Stimulated activated CD8-positive, alpha-beta memory T cell treated with anti-CD3 and anti-CD28 coated beads, Interleukin-7, amount 100 ng/mL, for 24 hours (primary cell): ENCODE measurements at places on chromosomes 7 and 10.

DNA sequence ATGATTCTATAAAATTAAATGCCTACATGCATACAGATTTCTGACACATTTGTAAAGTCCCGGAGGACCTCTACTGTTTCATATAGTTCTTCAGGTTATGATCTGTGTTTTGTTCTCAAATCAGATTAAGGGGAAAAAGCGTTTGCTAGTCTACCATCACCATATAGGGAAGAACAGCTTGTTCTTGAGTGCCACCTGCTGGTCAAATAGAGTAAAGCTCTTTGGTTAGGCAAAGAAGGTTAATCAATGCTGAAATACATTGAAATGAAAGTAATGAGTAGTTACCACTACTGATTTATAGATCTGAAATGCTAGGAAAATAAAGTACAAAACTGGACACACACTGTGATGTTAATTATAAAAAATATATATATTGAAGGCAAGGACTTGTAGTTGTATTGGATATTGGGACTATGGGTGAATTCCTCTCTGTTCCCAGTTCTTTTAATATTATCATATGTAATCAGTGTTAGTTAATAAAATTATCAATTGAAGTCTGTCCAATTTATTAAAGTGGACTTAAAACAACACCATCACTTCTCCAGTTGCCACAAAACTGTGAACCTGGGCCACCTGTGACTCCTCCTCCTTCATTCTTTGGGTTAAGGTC lies 72.6 kb upstream of the PDLIM1 start:
- no peak for DNase-seq

DNA sequence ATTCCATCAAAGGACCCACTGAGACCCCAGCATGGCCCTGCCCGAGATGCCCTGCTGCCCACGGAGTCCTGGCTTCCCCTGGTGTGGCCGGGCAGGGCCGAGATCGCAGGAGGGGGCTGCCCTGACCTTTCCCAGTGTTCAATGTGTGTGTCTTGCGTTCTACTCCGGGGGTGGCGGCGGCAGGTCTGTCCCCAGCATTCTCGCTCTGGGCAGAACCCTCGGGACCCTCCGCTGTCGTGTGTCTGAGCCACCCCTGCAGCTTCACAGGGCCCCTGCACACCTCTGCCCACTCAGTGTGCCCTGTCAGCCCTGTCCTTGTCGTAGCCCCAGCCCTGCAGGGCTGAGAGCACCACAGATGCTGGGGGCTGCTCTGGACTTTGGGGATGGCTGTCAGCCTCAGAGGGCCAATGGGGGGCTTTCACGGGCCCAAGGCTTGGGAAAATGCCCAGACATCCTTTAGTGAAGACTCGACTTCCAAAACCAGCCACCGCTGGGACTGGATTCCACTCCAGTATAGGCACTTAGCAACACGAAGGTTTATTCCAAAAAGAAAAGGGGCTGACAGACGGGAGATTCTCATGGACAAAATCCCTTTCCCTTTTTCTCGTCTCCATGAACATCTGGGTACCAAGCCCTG lies 30.0 kb upstream of the KNDC1 start:
- DNase-seq, result no peak

DNA sequence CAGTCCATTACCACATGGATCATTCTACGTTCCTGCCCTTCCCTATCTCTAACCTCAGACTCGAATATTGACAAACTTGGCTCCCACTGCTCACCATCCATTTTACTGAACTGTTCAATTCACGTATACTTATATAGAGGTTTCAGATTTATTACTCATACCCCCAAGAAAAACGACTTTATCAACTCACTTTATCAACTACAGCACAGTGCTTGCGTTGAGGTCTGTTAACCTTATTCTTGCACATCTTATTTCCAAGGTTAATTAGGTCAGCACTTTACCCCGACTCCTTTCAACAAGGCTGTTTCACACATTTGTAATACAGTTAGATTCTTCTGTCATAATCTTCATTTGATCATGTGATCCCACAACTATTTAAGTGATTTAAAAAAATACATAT lies 162.3 kb upstream of the AHR start:
- DNase-seq, result no peak

DNA sequence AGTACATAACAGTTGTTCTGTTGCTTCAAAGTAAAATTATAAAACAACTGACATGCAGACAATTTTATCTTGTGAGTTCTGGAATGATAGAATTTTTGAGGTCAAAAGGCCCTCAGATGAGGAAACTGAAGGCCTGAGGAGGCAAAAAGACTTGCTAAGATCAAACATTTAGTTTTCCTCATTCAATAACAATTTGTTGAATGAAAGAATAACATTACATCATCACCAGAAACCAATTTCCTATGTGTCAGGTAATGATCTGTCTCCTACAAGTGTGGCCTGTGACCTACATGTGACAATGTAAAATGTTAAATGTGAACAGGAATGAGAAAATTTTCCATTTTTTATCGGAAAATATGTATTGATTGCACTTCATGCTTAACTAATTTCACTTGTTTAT lies 16.6 kb upstream of the ASB4 start:
- no peak for DNase-seq

- DNase-seq, result no peak
Measured at GRCh38 chr10:75547391-75548298, 116.2 kb downstream of the LRMDA start.

GRCh38 chr7:134685250-134685649 lies 38.6 kb downstream of the BPGM start:
- no peak for DNase-seq

- DNase-seq, result no peak
Measured at GRCh38 chr10:30169342-30169741, 110.0 kb upstream of the JCAD start.

DNA sequence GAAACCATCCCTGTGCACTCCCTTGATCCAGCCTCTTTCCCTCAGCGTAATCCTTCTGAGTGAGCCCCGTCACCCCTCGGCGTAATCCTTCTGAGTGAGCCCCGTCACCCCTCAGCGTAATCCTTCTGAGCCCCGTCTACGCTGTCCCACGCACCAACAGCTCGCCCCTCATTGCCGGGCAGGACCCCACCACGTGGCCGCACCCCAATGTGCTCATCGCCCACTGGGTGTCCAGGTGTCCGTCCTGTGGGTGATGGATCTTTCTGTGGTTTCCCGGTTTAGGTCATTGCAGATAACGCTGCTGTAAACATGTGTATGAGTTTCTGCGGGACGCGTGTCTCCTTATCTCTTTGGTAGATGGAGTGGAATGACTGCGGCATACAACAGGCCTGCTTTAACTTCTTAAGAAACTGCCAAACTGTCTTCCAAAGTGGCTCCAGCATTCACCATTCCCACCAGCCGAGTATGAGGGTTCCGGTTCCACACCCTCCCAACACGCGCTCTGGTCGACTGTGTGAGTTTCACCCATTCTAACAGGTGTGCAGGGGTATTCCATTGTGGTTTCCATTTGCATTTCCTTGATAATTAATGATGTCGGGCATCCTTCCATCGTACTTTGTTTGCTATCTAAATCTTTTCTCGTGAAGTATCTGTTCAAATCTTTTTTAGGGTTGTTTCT lies 42.1 kb upstream of the NKX6-2 start:
- DNase-seq, result no peak

DNA sequence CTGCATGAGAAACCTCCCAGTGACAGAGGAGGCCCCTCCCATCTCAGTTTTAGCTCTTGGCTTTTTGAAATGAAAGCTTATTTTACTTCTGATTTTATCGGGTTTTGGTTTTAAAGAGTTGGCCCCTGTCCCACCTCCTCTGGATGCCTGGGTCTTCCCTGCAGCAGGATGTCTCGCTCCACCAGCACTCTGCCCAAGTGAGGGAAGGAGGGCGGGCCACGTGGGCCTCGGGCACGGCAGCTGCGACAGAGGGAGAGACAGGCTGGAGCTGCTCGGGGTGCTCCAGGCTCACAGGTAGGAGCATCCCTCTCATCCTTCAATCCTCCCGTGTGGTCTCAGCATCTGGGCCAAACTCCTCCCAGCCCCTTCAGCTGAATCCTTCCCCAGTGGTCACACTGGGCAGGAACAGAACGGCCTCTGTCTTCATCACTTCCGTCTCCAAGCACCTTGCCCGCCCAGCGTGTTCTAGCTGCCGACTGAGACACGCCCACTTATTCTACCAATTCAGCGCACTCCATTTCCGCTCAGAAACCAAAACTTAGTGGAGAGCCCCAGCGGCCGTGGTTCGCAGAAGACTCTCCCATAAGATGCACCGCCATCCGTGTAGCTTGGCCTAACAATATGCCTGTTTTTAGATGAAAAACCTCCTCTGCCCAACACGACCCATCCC lies 222.9 kb downstream of the GLRX3 start:
- no peak for DNase-seq

GRCh38 chr10:3516923-3517255 lies 268.1 kb downstream of the KLF6 start:
- no peak for DNase-seq

- no peak for DNase-seq
Measured at GRCh38 chr10:127926455-127926854, 19.6 kb downstream of the PTPRE start.

- DNase-seq, result no peak
Measured at GRCh38 chr7:141355032-141355431, 196.2 kb upstream of the AGK start.

DNA sequence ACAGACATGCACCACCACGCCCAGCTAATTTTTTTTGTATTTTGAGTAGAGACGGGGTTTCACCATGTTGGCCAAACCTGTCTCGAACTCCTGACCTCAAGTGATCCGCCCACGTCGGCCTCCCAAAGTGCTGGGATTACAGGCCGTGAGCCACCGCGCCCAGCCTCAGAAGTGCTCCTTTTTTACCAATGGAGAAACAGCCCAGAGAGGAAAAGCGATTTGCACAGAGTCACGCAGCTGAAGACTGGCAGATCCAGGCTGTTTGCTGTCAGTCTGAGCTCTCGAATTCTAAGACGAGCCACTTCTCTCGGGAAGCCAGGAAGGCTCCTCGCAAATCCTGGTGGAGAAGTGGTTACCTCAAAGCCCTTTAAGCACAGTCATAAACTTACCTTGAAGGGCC lies 57.4 kb upstream of the SDK1 start:
- no peak for DNase-seq

GRCh38 chr10:1504286-1504685 lies 233.0 kb downstream of the ADARB2 start:
- no peak for DNase-seq

DNA sequence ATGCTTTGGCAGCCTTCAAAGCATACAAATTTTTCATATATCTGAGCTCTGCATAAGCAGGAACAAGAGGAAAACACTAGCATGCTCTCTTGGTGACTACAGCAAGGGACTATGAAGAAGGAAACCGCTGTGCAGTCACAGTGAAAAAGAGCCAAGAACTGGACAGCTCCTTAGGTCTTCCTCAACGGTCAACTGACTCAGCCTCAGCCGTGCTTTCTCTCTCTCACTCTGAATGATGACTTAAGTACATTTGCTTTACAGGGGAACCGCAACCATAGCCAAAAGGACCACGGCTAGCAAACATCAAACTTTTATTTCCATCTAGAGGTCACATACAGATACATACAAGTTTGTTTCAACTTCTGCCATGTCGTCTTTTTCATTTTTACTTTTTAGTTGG lies 69.9 kb downstream of the HYCC1 start:
- no peak for DNase-seq

DNA sequence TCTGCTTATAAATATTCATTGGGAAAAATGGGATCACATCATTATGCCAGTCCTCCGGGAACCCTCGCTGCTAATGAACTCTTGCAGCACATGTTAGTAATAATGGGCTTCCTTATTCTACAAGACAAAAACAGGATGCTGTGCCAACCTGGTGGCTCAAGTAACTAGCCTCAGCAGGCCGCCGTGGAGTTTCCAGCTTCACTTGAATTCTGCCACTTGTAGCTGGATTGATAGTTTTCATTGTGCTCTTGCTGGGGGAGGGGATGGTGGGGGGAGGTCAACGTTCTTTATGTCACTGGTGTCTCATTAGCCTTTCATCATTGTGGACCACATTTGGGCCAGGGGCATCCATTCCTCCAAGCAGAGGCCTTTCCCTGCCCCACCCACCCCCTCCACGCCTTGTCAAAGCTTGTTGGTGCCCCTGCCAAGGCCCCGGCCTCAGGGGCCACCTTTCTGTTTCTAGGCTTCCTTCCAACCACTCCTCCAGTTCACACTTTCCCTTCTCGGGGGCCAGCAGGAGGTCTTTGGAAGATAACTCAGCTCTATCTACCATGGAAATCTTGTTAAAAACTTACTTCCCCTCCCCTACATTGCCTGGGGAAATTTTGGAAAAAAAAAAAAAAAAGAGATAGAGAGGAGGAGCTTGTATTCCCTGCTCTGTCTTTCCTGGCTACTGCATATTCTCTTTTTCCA lies 153.9 kb downstream of the BMPER start:
- DNase-seq, result no peak

DNA sequence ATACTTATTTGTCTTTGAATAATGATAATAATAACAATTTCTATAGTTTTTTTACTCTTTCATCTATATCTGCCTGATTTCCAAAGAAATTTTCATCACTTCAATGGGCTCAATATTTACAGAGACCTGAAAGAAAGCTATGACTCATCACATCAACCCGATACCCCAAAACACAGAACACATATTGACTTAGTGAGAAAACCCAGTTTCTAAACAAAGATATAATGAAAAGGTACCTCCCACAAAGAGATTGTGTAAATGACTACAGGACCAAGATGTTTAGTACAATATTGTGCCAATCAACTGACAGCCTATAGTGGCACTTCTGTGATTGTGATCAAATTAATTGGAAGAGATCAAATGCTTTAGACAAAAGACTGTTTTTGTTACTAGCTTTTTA lies 133.9 kb downstream of the PCDH15 start:
- no peak for DNase-seq

DNA sequence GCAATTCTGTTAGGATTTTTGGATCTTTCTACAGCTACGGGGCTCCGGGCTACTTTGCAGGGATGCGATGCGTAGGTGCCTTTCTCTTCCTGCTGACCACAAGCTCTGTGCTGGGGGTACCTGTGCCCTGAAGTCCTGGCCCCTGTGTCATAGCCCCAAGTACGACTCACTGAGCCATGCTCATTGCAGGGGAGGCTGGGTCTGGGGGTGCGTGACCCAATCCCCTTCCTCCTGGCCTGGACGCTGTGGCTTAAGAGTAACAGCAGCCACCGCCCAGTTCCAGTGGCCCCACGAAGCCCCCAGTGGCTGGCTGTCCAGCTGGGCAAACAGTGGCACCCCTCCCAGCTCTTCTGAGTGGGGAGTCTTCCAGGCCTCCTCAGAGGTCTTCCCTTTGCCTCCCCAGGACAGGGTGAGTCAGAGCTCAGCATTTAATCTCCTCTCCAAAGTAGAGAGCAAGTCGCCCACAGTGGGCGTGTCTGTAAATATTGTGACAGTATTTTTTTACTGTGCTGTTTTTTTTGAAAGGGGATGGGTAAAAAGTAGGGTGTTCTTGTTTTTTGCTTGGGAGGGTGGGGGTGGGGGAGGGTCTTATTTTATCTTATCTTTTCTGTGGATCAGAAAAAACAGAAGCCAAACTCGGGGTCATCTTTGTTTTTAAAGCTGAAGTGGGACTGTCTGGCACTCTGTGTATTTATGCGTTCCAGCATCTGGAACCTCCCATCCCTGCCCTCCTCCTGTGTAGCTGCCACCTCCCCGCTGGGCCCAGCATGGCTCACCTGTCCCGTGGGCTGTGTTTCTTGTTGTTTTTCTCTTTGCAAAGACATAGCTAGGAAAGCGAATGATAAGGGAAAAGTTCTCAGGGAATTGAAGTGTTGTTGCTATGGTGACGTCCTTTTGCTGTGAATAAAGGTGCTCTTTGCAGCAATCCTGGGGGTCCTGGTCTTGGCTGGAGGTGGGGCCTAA lies 8.2 kb downstream of the LFNG start:
- no peak for DNase-seq
